Peyer's patch (tissue), 4 donors: ENCODE measurements at places on chromosomes 1 and 21.

DNA sequence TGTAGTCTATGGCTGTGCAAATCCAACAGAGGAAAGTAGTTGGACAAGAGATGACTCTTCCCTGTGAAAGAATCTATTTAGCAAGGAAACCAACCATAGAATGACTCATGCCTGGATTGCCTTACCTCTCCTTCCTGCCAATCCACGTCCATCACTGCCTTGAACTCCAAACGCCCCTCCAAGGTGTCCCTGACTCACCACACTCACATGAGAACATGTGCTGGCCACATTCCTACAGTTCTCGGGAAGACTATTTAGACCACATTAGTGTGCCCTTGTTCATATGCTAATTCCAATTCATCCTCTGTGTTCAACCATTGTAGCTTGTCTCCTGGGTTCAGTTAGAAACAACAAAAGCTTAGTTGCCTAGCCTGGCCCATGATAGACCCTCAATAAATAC is 157.3 kb downstream of the SLC30A10 start:
- no peak for DNase-seq

DNA sequence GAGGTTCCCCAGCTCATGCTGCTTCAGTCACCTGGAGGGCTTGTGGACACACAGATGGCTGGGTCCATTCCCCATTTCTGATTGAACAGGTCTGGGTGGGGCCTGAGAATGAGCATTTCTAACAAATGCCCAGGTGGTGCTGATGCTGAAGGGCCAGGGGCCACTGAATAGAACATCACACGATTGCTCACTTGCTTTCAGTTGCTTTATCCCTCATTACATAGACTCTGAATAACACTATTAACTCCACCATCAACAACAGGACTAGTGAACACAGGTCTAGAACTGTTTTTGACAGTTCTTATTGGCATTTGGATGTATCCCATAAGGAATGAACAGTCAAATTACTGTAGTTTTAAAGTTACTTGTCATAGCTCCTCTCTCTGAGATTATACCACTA is 12.1 kb downstream of the TRAPPC10 start:
- no peak for DNase-seq

- no peak for DNase-seq
Measured at GRCh38 chr1:16232316-16232710, 4.7 kb downstream of the CPLANE2 start.

GRCh38 chr1:38833146-38833545 is 26.4 kb downstream of the RRAGC start:
- DNase-seq: no peak

GRCh38 chr1:14071581-14071980 is 371.6 kb downstream of the PRDM2 start:
- no peak for DNase-seq

GRCh38 chr1:94769551-94769950 is 50.6 kb upstream of the SLC44A3 start:
- DNase-seq: no peak

GRCh38 chr1:231124746-231125145 is 37.1 kb upstream of the TRIM67 start:
- no peak for DNase-seq

DNA sequence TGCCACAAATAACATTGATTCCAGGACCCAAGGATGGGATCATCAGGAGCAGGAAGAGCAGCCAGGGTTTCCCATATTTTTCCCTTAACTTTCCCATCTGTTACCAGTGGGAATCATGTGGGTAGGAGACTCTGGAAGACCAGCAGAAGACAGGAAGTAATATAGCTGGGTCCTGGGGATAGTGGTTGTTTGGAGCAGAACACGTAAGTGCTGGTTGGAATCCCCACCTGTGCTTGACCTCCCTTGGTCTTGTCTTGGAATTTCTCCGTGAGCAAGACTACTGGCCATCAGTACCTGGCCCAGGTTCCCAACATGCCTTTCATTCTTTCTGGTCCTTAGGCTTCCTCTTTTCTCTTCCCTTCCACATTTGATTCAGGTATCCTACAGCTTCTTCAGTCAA is 20.9 kb upstream of the SLC27A3 start:
- DNase-seq: no peak

GRCh38 chr1:218930472-218931241 is 243.0 kb upstream of the LYPLAL1 start:
- no peak for DNase-seq

DNA sequence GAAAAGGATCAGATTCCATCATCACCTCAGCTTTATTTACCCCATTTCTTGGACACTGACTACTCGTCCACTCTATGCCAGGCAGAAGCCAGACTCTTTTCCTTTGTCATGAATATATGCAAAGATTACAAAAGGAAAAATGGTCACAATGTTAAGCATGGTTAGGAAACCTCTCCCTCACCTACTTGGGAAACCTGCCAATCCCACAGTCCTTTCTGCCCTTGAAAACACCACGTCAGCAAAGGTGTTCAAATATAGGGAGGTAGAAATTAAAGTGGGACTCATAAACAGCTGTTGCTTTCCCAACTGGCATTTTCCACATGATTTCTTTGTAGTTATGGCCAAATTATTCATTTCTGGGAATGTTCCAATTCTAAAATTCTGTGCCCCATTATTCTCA is 16.2 kb upstream of the ATP13A2 start:
- DNase-seq: no peak

DNA sequence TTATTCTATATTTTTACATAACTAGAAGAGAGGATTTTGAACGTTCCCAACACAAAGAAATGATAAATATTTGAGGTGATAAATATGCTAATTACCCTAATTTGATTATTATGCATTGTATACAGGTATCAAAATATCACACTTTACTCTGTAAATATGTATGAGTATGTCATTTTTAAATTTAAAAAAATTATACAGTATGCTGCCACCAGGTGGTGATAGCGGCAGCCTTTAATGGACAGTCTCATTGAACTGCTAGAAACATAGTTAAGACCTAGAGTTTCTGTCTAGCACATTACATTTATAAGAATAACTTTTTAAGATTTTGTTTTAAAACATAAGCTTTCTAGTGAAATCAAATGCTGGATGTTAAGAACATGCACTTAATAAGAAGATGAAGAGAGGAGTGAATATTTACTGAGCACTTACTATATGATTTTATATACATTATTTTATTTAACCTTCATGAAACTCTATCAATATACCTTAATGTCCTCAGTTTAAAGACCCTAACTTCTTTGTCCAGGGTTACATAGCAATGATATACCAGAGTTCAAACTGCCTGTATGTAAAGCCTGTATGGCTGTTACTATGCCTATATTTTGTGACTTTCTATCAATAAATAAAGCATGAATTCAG is 207.1 kb downstream of the NUF2 start:
- DNase-seq: no peak

- DNase-seq: no peak
Measured at GRCh38 chr1:245807954-245808719, 653.4 kb downstream of the KIF26B start.

DNA sequence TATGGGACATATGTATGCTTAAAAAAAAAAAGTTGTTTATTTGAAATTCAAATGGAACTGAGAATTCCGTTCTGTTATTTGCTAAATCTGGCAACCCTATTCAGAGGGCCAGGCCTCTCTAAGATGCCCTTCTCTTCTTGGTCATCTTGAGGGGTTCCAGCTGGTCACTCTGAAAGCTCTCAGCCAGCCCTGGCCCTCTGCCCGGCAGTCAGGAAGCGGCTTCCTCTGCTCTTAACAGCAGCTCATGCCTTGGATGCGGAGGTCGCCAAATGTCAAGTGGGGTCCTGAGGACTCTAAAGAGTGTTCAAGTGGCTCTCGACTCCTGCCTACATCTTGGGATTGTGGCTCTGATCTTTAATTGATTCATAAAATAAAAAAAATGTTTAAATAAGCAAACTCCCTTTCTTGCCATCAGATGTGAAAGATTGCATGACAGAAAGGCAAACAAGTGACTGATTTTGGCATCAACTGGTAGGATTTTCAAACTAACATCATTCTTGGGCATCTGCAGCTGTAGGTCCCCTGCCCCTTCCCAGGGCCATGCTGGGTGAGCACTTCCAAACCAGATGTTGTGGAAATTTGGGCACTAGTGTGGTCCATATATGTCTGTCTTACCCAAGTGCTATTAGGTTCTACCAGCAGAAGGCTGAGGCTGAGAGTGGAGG is 130.8 kb downstream of the PRDM2 start:
- no peak for DNase-seq

DNA sequence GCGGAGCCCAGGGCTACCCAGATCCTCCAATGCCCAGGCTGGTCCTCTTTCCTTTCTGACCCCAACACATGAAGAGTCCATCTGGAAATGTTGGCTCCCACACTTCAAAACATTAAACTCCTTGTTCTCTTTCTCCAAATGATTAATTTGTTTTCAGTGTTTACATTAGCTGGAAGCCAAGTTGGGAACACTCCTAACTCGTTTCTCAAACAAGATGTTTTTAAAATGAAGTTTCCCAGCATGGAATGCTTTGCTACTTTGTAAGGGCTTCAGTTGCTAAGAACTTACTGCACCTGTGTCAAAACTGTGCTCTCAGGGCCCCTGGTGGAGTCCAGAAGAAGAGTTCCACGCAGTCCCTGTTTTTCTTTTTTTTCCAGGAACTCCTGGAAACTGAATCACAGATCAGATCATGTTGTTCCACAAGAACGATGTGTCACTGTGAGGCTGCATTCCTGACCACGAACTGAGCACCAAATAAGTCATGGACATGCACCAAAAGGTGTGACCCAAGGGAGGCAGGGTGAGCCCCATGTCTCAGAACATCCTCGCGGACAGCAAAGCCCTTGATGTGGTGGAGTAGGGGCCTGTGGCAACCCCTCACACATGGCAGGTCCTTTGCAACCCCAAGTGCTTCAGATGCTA is 257.3 kb downstream of the KCNJ6 start:
- DNase-seq: no peak

DNA sequence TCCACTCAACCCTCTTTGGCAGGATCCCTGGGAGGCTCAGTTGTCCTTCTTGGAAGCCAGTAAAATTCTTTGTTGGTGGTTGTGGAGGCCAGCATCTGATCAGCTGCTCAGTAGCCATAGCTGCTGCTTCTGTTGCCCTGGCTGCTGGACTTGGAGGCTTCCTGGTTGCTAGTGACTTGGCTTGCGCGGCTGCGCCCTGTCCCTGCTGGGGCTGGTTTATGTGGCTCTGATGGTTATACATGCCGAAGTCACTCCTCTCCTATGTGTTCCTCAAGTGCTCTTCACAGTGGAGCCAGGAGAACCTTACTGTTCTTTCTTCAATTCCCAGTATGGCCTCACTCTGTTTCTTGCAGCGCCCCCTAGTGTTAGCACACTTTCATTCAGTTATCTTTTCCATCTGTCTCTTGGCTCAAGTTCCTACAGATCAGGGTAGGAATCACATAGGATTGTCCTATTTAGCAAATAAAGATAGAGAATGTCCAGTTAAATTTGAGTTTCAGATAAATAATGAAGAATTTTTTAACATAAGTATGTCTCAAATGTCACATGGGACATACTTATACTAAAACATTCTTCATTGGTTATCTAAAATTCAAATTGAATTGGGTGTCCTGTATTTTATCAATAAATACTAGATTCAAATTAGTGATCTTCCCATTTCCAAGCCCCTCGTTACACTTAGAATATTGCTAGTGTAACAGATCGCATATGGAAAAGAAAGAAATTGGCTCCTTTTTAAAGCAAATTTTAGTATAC is 176.5 kb downstream of the TGFB2 start:
- DNase-seq: no peak

DNA sequence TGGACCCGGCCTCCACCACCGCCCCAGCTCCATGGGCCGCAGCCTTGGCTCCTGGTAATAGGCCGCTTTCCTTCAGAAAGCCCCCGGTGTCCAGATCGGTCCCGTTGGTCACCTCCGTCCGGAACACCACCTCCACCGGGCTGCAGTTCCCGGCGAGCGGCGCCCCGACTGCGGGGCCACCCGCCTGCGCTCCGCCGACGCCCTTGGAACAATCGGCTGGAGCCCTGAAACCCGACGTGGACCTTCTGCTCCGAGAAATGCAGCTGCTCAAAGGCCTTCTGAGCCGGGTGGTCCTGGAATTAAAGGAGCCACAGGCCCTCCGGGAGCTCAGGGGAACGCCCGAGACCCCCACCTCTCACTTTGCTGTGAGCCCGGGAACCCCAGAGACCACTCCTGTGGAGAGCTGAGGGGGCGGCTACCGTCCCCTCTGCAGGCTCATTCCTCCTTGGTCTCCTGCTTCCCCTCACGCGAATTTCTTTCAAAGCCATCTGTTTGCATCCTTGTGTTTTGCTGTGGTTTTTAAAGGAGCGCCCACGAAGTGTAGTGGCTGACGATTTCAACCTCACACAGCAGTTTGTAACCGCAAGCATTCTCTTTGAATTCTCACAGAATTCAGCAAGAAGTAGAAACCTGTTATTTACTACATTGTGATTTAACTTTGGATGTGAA is 6.0 kb downstream of the FCRLB start:
- DNase-seq: peak; percentile 59

GRCh38 chr1:214658785-214659184 is 55.8 kb downstream of the CENPF start:
- no peak for DNase-seq

- no peak for DNase-seq
Measured at GRCh38 chr1:209172286-209172685, 411.2 kb upstream of the CAMK1G start.

DNA sequence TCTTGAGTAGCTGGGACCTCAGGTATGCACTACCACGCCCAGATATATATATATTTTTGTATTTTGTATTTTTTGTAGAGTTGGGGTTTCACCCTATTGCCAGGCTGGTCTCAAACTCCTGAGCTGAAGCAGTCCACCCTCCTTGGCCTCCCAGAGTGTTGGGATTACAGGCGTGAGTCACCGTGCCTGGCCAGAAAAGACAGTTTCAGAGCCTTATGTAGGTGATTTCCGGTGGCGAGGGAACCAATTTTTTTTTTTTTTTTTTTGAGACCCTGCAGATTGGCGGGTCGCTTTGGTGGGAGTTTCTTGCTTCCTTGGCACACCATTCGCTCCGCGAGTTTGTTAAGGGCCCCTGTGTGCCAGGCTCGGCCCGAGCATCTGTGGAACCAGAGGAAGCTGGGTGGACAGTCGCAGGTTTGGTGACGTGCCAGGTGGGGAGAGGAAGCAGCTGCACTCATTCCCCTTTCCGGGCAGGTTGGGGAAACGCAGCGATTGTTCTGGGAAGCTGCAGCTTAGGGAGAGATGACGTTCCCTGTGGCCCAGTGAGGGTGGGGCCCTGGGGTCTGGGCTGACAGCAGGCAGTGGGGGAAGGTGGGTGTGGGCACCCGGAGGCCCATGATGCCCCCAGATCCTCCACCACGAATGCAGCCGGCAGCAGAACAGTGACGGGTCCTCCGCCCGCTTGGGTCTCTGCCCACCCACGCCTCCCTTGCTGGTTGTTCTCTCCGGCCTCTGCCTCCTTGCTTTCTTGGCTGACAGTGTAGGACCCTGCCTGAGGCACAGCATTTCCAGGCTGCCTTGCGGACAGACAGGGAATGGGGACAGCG is 25.1 kb downstream of the SPSB1 start:
- no peak for DNase-seq

GRCh38 chr1:89780721-89781120 is 40.1 kb upstream of the LRRC8D start:
- no peak for DNase-seq

GRCh38 chr1:248778906-248779305 is 23.3 kb upstream of the LYPD8 start:
- no peak for DNase-seq
